ENCODE measurements at places on chromosomes 6 and 20.

DNA sequence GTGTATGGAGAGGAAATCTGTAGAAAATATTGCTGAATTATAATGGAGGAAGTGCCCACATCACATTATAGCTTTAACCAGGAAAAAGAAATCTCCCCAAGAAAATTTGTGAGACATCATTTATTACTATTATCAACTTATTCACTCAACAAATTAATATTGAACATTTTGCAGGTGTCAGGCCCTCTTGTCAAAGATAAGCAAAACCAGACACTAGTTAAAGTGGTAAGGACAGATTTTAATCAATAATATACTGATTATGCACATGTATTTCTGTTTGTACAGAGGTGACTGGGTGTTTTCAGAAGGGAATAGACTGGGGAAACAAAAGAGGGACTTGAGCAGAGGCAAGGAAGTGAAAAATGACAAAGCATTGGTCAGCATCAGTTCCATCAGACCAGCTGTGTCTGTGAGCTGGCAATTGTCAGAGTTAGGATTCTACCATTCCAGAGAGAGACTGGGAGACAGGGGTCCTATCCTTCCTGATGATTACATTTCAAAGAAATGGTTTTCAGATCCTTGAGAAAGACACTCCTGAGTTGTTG, 519.2 kb downstream of the UTRN start:
- no peak for DNase-seq

DNA sequence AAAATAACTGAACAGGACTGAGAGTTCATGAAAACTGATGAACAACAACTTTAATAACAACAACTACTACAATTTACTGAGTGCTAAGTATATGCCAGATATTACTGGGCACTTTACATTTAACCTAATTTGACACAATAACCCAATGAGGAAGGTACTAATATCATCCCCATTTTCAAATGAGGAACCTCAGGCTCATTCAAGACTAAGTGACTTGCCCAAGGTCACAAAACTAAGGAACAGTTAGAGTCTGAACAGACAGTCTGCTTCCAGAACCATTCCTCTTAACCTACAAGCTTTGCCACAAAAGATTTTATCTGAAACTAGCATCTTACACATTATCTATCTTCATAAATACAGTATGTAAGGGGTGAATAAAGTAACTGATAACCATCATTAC, 10.6 kb upstream of the NDRG3 start:
- no peak for DNase-seq

- DNase-seq = no peak
These were observed 4.1 kb upstream of the MOXD1 start for GRCh38 chr6:132405143-132405915.

DNA sequence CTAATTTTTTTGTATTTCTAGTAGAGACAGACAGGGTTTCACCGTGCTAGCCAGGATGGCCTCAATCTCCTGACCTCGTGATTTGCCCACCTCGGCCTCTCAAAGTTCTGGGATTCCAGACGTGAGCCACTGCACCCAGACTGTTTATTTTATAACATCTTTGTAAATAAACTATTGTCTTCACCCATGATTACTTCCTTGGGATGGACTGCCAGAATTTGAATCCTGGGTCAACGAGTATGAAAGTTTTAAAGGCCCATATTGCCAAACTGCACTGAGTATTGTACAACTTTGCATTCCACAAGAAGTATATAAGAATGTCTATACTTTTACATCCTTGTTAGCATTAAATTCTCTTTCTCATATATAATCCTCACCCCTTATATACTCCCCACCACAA, 38.6 kb downstream of the ZHX3 start:
- no peak for DNase-seq

- DNase-seq = no peak
These were observed 4.2 kb downstream of the HLA-G start for GRCh38 chr6:29831776-29832175.

GRCh38 chr6:143952947-143953701, 54.9 kb downstream of the PLAGL1 start:
- no peak for DNase-seq

DNA sequence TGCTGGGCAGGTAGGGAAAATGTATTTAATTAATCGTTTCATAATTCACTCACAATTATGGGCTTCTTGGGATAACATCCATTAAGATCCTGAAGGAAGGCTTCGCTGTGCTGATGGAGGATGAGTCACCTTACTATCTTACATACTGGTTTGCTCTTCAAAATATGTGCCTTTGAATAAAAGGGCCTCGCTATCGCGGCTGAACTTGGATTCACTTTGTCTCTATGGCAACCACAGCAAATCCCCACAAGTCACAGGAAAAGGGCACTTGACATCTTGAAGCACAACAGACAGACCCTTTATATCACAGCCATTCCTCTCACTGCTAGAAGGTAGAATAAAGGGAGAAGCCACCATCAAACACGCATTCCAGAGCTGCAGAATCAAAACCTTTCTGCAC, 141.3 kb upstream of the MYLIP start:
- DNase-seq = peak; percentile 26

- DNase-seq = no peak
These were observed 59.4 kb downstream of the TMEM242 start for GRCh38 chr6:157263881-157264397.

GRCh38 chr20:3150908-3151307, 8.8 kb downstream of the FASTKD5 start:
- no peak for DNase-seq

- peak; percentile 30 for DNase-seq
These were observed 101.2 kb downstream of the NUS1 start for GRCh38 chr6:117776441-117776840.

- DNase-seq = no peak
These were observed 124.3 kb downstream of the CDKAL1 start for GRCh38 chr6:20658516-20658915.

DNA sequence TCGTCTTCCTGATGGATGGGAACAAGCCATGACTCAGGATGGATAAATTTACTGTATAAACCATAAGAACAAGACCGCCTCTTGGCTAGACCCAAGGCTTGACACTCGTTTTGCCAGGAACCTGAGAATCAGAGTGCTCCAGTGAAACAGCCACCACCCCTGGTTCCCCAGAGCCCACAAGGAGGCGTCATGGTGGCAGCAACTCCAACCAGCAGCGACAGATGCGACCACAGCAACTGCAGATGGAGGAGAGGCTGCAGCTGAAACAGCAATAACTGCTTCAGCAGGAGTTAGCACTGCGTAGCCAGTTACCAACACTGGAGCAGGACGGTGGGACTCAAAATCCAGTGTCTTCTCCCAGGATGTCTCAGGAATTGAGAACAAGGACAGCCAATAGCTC, 100.9 kb upstream of the SAMD5 start:
- DNase-seq = no peak

DNA sequence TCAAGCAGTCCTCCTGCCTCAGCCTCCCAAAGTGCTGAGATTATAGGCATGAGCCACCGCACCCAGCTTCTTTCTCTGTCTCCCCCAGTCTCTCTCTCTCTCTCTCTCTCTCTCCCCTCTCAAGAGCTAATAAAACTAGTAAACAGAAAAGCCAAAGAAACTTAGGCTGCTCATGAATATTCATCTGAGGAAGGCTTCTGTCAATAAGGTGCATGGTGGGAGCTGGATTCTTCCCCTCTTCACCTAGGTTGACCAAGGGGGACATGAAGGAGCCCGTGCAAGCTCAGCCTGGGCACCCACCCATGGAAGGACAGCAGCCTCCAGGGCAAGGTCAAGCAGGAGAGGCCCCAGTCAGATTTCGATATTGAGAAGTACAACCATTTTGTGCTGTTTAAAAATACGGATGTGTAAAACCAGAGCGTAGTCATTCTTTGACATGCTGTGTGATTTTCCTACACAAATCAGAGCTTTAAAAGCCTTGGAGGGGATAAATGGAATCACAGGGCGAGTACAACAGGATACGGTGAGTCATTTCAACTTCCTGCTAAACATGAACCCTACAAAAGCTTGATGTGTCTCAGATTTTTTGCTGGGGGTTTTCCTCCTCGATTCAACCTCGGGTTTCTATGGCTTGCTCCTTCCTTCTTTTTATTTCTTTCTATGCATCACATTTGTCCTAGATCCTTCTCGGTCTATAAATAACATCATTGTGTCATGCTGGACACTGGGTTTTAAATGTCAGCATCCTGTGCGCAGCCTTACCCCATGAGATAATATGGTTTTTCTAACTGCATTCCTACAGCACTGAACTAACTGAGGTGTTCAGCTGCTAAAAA, 368.9 kb upstream of the JARID2 start:
- DNase-seq = no peak

- no peak for DNase-seq
These were observed 66.7 kb downstream of the TRAM2 start for GRCh38 chr6:52510213-52510562.

DNA sequence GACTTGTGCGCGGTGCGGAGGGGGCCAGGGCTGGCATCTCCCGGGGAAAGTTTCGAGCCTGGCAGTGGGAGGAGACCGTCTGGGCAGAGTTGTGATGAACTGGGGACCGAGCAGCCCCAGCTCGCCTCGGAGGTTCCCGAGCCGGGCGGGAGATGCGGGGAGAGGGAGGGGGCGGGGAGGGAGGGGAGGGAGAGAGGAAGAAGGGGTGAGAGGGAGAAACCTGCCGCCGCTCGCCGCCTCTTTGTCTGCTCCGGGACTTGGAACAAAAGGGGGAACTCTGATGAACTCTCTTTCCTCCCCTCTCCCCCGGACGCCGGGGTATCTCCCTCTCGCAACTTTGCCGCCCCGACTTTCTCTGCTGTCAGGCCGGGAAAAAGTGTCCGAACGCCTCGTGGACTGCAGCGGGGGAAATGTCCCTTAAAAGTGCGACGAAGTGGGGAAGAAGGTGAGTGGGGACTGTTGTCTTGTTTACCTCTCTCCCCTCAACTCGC, 72.7 kb downstream of the SOX4 start:
- peak; percentile 69 for DNase-seq

GRCh38 chr6:73669005-73669404, 15.2 kb upstream of the SLC17A5 start:
- no peak for DNase-seq

GRCh38 chr6:166333172-166333995, 9.0 kb downstream of the SFT2D1 start:
- DNase-seq = no peak

GRCh38 chr6:166400181-166400580, 17.4 kb upstream of the MPC1 start:
- no peak for DNase-seq

DNA sequence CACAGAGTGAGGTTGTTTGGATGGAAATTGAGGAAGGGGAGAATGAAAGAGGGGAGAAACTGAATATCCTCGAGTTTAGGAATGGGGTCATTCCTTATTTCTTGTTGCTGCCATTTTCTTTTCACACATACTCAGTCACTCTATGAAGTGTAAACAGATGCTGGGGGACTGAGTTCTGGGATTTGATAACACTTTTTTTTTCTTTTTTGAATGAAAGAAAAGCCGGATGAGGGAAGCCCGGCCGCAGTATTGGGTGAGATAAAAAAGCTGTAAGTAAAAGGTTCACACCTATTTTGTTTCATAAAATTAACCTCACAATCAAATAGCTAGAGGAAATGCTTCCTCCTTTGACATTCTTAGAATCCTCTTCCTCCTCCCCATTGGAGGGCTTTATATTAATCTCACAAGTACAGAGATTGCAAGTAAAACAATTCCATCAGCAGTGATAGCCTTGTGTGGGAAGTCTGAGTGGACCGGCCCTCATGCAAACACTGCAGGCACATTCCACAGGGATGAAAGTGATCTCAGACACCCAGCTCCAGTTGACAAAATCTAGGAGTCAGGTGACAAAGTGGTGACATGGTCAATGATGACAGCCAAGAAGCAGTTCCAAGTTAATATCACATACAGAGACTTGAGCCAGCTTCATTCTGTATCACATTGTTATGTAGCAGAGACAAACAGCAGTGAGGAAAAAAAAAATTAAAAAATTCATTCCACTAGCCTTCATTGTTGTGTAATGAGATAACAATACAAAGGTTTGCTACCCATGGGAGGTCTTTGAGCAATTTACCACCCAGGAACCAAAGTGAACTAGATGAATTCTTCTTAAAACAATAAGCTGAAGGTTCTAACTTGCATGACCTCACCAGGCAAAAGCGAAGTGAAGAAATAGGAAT, 391.1 kb upstream of the HSF2 start:
- DNase-seq = peak; percentile 20

- no peak for DNase-seq
These were observed 41.6 kb downstream of the ZBTB2 start for GRCh38 chr6:151349651-151350270.

DNA sequence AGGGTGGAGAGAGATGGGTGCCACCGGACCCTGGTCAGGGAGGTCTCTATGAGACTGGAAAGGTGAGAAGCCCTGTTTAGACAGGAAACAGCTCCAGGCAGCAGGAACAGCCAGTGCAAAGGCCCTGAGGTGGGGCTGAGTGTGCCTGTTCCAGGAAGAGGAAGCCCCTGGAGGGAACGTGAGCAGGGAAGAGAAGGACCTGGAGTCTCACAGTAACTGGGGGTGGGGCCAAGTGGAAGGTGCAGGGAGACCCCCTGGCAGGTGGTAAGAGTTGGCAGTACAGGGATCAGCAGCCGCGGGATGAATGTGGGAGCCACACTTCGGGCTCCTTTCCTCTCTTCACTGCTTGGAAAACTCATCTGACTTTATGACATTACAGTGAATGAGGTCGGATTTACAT, 43.8 kb upstream of the CST5 start:
- DNase-seq = no peak

DNA sequence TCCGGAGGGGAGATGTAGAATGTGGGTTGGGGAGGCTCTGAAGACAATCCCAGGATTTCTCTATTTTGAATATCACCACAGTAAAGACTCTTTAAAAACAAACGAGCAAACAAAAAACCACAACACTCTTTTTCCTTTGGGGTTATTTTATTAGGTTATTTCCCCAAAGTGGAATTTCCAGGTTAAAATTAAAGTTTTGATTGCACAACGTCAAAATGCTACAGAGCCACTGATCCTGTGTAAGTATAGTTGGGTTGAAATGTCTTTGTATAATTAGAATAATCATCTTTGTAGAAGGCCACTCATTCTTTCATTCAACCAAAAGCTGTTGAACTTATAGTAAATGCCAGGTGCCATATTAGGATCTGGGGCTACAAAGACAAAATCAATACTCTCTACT, 19.6 kb upstream of the PIM1 start:
- no peak for DNase-seq

All from iPS-NIHi11 (cell line).